ENCODE measurements at places on chromosomes 7 and 10. TPM values are rescaled to one million over a fixed set of nuclear protein-coding genes. Genes with fewer than 3 reads are reported as not detected.

Gene CPN1
- total RNA-seq, result not detected

Gene LEP
- total RNA-seq, result not detected

Gene NPFFR1
- not detected for total RNA-seq

Gene NOBOX
- total RNA-seq, result not detected

Gene TAS2R41
- not detected for total RNA-seq

GRCh38 chr7:47186316-47186715 lies 395.6 kb downstream of the TNS3 start:
- no peak overlapping the region for H3K27ac ChIP-seq
- H3K4me1 ChIP-seq, result peaks cover 4% of the 10 kb centered on the region
- H3K36me3 ChIP-seq, result no peaks in the 10 kb centered on the region
- H3K27me3 ChIP-seq, result peaks cover 56% of the 10 kb centered on the region
- no peak for DNase-seq

GRCh38 chr10:63489838-63490237 lies 24.1 kb upstream of the JMJD1C start:
- DNase-seq, result no peak
- no peaks in the 10 kb centered on the region for H3K27me3 ChIP-seq
- peaks cover 30% of the 10 kb centered on the region for H3K4me1 ChIP-seq
- peaks cover 1% of the 10 kb centered on the region for H3K36me3 ChIP-seq

DNA sequence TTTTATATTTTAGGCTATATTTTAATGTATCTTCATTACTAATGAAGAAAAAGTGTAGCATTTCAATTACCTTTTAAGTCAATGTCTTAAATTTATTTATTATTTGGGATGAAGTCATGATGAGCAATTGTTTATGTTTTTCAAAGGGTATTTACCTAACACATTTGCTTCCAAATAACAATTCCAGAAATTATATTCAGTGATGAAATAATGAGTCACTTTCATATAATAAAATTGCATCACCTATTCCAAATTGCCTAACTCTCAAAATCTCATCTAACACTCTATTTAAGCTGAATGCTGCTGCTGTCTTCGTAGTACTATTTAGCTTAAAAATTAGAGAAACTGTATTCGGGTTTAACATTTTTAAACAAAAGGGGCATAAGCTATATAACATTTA lies 97.7 kb downstream of the PRKG1 start:
- H3K27ac ChIP-seq, result no peak overlapping the region
- H3K4me1 ChIP-seq, result peaks cover 12% of the 10 kb centered on the region
- H3K27me3 ChIP-seq, result no peaks in the 10 kb centered on the region
- DNase-seq, result no peak

DNA sequence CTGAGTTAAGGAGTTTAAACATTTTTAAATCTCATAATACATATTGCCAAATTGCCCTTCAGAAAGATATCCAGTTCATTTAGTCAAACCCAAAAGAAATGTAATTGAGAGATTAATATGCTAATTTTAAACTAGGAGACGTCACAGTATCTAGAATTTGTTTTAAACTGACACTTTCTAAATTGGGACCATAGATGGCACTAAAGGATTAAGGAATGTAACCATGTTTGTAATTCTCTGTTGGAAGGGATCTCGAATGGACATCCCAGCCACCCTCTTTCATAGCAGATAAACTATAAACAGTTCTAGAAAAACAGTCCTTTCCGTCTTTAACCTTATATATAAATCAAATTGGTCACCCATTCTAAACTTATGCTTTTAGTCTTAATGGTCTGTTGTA lies 30.0 kb upstream of the SAMD9L start:
- H3K4me1 ChIP-seq, result no peaks in the 10 kb centered on the region
- DNase-seq, result no peak
- H3K36me3 ChIP-seq, result no peaks in the 10 kb centered on the region
- H3K4me3 ChIP-seq, result no peak overlapping the region

DNA sequence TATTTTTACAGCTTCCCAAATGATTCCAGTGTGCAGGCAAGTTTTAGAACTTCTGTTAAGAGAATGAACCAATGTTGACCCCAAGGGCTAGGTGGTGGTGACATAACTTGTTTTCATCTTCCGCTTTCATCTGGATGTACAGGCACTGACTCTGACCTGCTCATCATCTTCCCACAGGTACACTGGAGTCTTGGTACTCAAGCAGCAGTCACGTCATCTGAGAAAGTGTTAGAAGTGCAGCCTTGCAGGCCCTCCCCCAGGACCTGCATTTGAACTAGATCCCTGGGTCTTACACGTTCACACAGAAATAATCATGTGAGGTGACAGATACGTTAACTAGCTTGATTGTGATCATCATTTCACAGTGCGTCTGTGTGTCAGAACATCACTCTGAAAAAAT lies 212.2 kb downstream of the CELF2 start:
- peaks cover 3% of the 10 kb centered on the region for H3K4me1 ChIP-seq
- no peaks in the 10 kb centered on the region for H3K27me3 ChIP-seq
- no peak for DNase-seq
- H3K27ac ChIP-seq, result no peak overlapping the region
- no peak overlapping the region for H3K4me3 ChIP-seq

DNA sequence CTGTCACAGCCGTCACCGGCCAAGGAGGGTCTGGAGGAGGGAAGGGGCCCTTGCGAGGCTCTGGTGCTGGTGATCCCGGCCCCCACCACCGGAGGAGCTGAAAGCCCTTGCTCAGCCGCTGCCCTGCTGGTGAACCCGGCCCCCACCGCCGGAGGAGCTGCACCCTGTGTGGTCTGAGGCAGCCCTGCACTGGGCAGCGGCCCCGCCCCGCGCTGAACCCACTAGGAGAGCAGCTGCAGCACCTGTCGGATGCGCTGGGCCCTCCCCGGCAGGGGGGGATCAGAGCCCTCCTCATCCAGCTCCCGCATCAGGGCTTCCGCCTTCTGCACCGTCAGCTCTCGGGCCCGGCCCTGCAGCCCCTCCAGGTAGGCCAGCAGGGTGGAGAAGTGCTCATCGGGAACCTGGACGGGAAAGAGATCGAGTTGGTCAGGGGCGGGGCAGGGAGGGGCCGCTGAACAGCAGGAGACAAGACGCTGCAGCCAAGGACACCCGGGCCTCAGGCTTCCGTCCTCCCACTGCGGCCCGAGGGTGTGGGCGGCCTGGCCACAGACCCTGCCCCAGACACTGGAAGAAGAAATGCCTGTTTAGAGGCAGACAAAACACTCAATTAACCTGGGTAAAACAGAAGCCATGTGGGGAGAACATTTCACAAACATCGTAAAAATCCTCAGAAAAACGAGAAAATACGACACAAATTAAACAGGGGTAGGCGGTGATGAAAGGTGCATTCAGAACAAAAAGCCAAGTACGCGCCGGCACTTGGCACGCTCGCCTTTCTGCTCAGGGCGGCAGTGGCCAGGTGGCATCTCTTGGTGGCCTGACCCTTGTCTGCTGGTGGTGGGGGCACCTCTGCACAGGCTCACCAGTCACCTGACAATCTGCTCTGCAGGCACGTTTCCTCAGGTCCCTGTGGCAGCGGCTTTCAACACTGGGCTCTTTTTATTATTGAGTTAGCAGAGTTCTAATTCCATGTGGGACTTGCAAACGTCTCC lies 14.7 kb downstream of the CYP2W1 start:
- peaks cover 11% of the 10 kb centered on the region for H3K4me1 ChIP-seq
- no peak overlapping the region for H3K27ac ChIP-seq
- no peaks in the 10 kb centered on the region for H3K27me3 ChIP-seq
- peaks cover 6% of the 10 kb centered on the region for H3K36me3 ChIP-seq

- no peaks in the 10 kb centered on the region for H3K27me3 ChIP-seq
- no peak overlapping the region for H3K27ac ChIP-seq
- H3K36me3 ChIP-seq, result peaks cover 27% of the 10 kb centered on the region
- H3K4me3 ChIP-seq, result no peak overlapping the region
Observed at GRCh38 chr7:42006801-42007513, 230.1 kb downstream of the GLI3 start.

- peaks cover 13% of the 10 kb centered on the region for H3K4me1 ChIP-seq
- no peak for DNase-seq
- peaks cover 5% of the 10 kb centered on the region for H3K27me3 ChIP-seq
- H3K4me3 ChIP-seq, result no peak overlapping the region
- H3K36me3 ChIP-seq, result no peaks in the 10 kb centered on the region
- no peak overlapping the region for H3K27ac ChIP-seq
Observed at GRCh38 chr10:69669409-69669808, 39.4 kb downstream of the FAM241B start.

GRCh38 chr7:94888551-94888950 lies 18.8 kb upstream of the PPP1R9A start:
- no peak overlapping the region for H3K4me3 ChIP-seq
- H3K27ac ChIP-seq, result no peak overlapping the region
- no peaks in the 10 kb centered on the region for H3K4me1 ChIP-seq
- no peaks in the 10 kb centered on the region for H3K36me3 ChIP-seq

- no peak for DNase-seq
- H3K4me3 ChIP-seq, result no peak overlapping the region
- peaks cover 52% of the 10 kb centered on the region for H3K4me1 ChIP-seq
- peak overlapping the region; percentile 28 for H3K27ac ChIP-seq
- H3K36me3 ChIP-seq, result no peaks in the 10 kb centered on the region
Observed at GRCh38 chr10:69847883-69848282, 46.2 kb downstream of the COL13A1 start.

DNA sequence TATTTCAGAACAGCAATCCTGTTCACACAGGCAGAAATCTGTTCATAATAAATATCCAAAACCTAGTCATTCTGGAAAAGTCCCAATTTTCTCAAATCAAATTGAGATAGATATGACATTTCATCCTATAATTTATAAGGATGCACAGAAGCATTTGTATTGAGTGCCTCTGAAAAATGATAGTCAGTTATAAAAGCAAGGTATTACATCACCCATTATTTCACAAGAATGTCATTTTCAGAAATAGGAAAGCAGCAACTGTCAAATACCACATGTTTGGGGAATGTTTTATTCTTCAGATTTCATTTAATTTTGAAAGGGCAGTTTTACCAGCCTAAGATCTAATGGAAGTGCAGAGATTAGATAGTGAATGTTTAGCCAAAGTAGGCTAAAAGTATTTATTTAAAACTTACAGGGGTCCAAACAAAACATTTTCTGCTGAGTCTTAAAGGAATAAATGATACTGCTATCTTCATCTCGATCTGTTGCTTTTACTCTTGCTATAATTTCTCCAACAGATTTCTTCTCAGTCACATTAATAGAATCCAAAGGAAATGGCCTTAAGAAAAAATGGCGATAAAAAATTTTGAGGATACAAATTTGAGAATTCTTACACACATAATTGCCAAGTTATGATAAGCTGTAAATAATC lies 185.8 kb downstream of the HGF start:
- H3K4me1 ChIP-seq, result peaks cover 14% of the 10 kb centered on the region
- H3K4me3 ChIP-seq, result no peak overlapping the region
- no peak for DNase-seq
- H3K27ac ChIP-seq, result peak overlapping the region; percentile 15

- no peaks in the 10 kb centered on the region for H3K4me1 ChIP-seq
- H3K36me3 ChIP-seq, result no peaks in the 10 kb centered on the region
- no peak for DNase-seq
- no peak overlapping the region for H3K27ac ChIP-seq
Observed at GRCh38 chr10:98088186-98088971, 46.1 kb upstream of the R3HCC1L start.

DNA sequence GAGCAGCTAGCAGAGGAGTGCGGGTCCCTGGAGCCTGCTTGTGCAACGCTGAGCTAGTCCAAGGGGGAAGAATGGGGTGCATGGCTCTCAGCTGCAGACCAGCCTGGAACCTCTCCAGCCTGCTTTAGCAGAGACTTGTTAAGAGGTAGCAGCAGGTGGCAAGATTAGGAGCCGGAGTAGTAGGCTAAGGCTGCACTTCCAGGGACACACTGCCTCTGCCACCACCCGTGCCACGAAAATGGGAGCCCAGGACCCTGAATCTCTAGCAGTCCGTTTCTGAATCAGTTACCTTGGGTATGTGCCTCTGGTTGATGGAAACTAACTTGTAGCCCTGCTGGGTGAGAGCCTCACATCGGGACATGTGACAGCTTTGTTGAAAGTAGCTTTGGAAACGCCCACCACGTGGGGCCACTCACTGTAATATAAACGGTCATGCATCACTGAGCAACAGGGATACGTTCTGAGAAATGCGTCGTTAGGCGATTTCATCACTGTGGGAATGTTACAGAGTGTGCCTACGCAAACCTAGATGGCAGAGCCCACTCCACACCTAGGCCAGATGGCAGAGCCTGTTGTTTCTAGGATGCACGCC lies 25.9 kb downstream of the HTRA1 start:
- H3K4me3 ChIP-seq, result no peak overlapping the region
- peaks cover 78% of the 10 kb centered on the region for H3K4me1 ChIP-seq
- peaks cover 50% of the 10 kb centered on the region for H3K36me3 ChIP-seq
- H3K27ac ChIP-seq, result no peak overlapping the region

DNA sequence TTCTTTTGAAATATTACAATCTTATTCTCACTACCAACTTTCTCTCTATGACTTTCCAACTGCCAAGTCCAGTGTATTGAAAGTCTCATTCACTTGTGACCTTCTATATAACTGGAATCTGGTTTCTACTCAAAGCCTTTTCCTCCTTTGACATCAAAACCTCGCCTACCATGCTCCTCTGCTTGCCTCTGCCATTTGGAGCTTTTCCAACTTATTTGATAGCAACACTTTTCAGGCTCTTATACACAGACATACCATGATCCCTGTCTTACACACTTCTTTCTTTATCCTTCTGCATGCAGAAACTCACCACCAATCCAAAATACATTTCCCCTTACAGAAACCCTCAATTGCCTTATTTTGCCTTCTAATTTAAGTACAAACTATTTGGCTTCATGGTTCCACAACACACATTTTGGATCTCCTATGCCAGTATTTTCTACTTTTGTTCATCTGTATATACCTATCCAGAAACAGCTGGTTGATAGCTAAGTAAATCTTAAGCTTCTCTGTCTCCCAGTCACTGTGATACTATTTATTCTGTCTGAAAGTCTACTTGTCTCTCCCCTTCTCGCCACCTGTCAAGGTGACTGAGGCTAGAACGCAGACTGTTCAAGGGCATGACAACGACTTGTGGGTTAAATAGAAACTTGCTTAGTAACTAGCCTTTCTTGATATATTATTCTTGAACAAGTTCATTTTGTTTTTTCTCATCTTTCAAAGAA lies 22.4 kb downstream of the GNG11 start:
- H3K4me1 ChIP-seq, result peaks cover 15% of the 10 kb centered on the region
- DNase-seq, result no peak
- no peak overlapping the region for H3K4me3 ChIP-seq
- H3K36me3 ChIP-seq, result no peaks in the 10 kb centered on the region
- no peak overlapping the region for H3K27ac ChIP-seq

GRCh38 chr10:72424561-72424960 lies 69.8 kb upstream of the DNAJB12 start:
- H3K4me3 ChIP-seq, result no peak overlapping the region
- no peaks in the 10 kb centered on the region for H3K4me1 ChIP-seq
- no peak overlapping the region for H3K27ac ChIP-seq
- H3K27me3 ChIP-seq, result no peaks in the 10 kb centered on the region

DNA sequence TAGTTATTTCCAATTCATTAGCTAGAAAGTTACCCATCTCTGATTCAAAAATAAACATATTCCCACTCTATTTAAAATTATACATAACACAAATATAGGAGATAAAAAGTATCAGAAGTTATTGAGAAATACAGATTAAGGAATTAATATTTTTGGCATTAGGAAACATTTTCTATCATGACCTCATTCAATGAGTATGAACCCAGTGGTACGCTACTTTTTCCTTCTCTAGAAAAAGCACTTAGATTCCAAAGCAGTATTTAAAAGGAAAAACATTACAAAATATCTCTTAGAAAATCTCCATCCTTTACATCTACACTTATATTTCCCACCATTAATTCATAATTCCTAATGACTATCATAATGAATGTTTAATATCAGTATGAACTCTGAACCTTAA lies 240.6 kb upstream of the GNAI1 start:
- no peaks in the 10 kb centered on the region for H3K36me3 ChIP-seq
- no peak for DNase-seq
- no peaks in the 10 kb centered on the region for H3K4me1 ChIP-seq
- no peak overlapping the region for H3K27ac ChIP-seq

- H3K27ac ChIP-seq, result no peak overlapping the region
- no peak for DNase-seq
- peaks cover 40% of the 10 kb centered on the region for H3K36me3 ChIP-seq
Observed at GRCh38 chr7:32518534-32519140, 23.3 kb downstream of the AVL9 start.

Data from osteocyte (in vitro differentiated cells).